ENCODE measurements at places on chromosomes 1 and 21.

DNA sequence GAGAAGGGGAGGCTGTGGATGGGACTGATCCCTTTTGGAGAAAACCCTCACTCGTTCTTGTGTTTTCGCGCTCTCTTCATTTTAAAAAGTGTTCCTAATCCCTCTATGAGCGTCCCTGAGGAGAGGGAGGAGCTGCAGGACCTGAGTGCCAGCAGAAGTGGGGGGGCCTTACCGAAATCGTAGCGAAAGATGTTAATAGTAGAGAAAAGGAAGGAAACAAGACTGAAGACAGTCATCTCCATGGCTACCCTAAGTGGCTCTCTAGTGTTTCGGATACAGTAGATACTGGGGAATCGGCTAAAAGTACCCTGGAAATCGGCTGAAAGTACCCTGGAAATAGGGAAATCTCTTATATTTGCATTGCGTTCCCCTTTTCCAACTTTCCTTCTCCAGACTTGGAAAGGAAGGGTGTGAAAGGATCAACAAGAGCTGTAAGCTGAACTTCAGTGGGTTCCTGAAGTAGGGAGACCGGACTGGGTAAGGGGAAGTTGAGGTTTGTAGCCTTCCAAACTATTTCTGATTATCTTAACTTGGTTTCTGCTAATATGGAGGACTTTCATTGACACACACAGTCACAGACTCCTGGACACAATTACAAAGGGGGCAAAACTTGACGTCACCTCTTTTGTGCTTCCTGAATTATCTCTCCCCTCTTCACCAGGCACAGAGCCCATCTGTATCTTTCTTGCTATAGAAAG is 486 bp upstream of the DSTYK start:
- DNase-seq = no peak

GRCh38 chr1:167708940-167709389 is 12.8 kb upstream of the MPZL1 start:
- DNase-seq = peak; percentile 52

DNA sequence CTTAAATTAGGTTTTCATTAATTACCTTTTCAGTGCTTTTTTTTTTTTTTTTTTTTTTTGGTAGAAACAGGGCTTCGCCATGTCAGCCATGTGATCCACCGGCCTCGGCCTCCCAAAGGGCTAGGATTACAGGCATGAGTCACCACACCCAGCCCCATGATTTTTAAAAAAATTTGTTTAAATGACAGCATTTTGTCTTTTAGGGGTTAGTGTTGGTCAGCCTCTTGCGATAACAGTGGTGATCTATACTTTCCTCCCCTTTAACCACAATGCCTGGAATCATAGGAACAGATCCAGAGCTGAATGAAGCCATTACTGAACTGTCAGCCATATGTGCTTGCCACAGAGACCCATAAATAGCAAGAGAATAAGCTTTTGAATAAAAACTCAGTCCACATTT is 73.9 kb downstream of the CACHD1 start:
- DNase-seq = no peak

GRCh38 chr1:227299241-227299627 is 19.1 kb downstream of the CDC42BPA start:
- DNase-seq = peak; percentile 21

DNA sequence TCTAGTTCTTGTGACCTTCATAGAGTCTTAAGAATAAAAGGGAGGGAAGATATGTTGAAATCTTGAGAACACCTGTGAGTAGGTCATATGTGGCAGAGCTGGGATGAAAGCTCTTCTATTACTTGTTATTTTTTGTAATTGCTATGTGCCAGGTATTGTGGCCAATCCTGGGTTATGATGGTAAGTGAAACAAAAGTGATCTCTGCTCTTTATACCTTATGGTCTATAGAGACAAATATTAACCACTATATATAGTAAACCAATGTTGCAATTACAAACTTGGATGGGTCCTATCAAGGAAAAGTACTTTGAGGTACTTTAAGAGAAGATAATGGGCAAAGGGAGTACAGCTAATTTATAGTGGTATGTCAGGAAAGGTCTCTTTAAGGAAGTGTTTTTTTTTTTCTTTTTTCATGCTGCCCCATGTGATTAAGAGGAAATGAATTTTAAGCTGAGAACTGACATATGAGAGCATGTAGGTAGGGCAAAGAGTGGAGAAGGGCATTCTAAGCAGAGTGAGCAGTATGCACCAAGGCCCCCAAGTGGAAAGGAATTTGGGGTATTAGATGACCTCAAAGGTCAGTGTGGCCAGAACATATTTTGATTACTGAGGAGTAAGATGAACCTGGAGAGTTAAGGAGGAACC is 43.3 kb downstream of the POU2F1 start:
- DNase-seq = no peak

DNA sequence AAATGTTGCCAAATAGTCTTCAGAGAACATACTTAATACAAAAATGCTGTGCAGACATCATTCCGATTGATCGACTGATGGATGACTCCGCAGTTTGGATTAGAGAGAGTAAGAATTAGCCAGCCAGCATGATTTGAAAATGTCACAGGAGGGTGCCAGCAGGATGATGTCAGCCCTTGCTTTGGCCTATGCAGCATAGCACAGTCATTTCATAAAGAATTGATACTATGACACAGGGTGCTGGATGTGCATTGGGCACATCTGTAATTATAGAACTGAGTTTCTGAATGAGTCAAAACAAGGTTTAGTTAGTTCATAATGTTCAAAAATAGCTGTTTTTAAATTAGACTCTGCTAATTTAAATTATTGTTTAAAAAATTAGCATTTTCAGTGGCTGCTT is 21.6 kb upstream of the TRAF5 start:
- DNase-seq = no peak

- no peak for DNase-seq
These were observed 24.3 kb upstream of the NID1 start for GRCh38 chr1:236089046-236089773.

DNA sequence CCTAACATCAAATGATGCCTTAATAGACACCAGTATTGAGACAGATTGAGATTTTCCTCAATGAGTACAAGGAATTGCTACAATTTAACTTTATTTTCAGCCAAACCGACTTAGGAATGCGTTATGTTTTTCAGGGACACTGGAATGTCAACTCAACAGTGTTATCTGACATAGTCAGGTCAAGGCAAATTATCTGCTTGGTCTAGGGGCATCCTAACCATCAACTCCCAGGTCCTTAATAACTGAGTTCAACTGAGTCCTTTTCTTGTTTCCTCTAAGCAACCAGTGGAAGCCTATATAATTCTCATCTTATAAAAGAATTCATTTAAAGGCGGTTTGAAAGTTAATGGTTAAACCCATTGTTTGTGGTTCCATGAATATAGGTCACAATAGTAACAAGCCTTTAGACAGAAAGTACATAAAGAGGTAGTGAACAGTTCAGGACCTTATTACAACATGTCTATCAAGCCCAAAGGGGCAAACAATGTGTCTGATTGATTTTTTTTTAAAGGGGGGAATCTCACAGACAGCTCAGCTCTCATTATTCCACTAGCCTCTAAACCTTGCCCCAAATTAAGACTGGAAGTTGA is 32.3 kb upstream of the NR5A2 start:
- DNase-seq = no peak

DNA sequence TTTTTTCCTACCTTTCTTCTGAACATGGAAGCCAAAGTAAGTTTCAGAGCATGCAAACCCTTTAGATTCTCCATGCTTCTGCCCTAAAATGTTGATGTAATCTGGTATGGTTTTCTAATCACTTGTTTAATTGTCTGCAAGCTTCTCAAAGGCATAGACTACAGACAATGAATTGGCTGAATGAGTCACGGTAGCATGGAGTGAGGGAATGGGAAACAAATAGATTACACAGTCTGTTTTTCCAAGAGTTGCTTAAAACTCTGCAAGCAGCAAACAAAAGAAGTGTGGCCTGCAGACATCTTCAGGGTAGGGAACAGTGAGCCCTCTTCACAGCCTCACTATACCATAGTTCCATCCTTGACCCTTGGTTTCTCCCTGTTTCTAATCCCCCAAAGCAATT is 326.0 kb downstream of the BARHL2 start:
- no peak for DNase-seq

- DNase-seq = peak; percentile 89
These were observed 40.4 kb downstream of the TBX15 start for GRCh38 chr1:118947790-118948189.

GRCh38 chr1:95095833-95096217 is 21.3 kb upstream of the TLCD4 start:
- DNase-seq = no peak

DNA sequence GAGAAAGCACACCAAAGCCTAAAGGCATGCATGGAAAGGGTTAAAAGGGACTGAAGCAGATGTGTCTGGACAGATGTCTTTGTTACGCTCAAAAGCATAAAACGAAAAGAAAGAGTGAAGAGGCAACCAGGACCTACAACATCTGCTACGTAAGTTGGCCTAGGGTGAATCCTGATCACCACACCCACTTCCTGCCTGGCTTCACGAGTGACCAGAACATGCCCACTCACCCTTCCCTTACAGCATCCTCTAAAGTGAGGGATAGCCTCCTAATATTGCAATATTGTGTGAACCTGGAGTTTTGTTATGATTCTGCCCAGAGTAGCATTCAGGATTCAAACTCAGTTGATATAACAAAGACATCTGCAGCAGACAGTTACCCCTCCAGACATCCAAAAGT is 10.6 kb upstream of the OLIG2 start:
- DNase-seq = no peak

DNA sequence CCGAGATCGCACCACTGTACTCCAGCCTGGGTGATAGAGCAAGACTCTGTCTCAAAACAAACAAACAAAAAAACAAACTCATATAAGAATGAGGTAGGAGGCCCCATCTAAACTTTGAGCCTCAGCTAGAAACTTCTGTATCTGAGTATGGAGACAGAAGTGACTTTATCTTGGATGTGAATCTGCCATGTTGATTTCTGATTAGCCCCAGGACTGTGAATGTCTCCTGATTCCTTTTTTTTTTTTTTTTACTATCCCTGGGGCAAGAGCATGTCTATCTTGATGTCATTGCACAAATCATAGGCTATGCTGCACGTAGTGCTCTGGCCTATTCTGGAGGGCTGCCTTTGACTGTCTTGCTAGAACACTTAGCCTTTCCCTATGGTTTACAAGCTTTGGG is 211.0 kb downstream of the PTPRU start:
- DNase-seq = no peak

DNA sequence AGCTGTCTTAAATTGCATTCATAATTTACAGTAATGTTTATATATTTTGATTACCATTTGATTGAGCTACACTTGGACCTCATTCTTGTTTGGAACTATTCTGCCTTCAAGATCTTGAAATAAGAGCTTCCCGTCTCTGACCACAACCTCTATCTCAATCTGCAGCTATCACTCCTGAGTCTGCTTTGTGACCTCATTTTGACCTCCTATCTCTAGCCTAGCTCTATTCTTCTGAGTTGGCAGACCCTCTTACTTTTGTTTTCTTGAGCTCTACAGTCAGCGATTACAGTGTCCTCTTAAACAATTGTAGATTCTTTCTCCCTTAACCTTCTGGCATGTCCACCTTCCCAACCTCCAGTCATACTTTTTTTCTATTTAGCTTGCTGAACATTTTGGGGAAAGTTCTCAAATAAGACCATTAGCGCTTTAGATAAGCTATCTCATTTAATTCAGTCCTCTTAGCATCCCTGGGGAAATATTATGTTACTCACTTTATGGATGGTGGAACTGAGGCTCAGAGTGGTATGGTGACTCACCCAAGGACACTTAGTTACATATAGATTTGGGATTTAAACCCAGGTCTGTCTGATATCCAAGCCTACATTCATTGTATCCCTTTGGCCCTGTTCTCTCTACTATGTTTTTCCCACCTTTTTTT is 19.1 kb downstream of the RPAP2 start:
- DNase-seq = no peak
